ENCODE measurements at places on chromosomes 1 and 21.

- no peak for DNase-seq
Observed at GRCh38 chr21:45105906-45106485, 31.6 kb downstream of the ADARB1 start.

DNA sequence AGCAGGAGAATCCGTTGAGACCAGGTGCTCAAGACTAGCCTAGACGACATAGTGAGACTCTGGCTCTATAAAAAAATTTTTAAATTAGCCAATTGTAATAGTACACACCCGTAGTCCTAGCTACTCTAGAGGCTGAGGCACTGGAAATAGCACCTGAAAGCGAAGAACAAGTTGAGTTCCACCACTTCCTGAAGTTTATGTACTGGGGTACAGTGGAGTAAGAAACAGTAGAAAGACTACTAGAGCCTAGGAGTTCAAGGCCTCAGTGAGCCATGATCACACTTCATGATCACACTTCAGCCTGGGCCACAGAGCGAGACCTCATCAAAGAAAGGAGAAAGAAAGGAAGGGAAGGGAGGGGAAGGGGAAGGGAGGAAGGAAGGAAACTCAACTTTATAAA, 19.8 kb downstream of the RSBN1 start:
- no peak for DNase-seq

- DNase-seq, result no peak
Observed at GRCh38 chr1:83961571-83962295, 37.2 kb downstream of the TTLL7 start.

DNA sequence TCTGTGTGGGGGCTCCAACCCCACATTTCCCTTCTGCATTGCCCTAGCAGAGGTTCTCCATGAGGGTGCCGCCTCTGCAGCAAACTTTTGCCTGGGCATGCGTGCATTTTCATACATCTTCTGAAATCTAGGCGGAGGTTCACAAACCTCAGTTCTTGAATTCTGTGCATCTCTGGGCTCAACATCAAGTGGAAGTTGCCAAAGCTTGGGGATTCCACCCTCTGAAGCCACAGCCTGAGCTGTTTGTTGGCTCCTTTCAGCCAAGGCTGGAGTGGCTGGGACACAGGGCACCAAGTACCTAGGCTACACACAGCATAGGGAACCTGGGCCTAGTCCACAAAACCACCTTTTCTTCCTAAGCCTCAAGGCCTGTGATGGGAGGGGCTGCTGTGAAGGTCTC, 235.3 kb downstream of the PDE4B start:
- no peak for DNase-seq

GRCh38 chr1:116147972-116148371, 36.8 kb downstream of the MAB21L3 start:
- no peak for DNase-seq

DNA sequence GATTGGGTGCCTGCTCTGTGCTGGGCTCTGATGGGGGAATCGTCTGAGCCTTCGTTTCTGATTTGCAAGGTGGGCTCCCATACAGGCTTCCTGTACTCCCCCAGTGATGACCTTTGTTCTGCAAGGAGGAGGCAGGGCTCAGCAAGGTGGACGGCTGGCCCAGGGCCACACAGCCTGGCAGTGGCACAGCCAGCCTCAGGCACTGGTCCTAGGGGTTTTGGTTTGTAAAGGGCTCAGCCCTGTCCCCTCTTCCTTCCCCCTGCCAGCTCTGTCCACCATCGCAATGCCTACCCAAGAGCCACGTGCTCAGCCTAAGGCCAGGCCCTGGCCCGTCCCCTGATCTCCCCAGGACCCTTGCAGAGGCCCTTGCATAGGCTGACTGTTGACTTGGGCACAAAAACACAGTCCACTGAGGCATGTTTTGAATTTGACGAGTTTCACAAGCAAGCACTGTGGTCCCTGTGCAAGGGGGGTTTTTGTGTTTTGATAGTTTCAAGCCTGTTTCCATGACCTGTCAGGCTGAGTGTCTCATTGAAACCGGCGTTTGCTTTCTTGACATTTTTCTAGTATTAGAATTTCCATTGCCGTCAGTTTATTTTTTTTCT, 39.5 kb upstream of the TNFRSF1B start:
- DNase-seq, result no peak

DNA sequence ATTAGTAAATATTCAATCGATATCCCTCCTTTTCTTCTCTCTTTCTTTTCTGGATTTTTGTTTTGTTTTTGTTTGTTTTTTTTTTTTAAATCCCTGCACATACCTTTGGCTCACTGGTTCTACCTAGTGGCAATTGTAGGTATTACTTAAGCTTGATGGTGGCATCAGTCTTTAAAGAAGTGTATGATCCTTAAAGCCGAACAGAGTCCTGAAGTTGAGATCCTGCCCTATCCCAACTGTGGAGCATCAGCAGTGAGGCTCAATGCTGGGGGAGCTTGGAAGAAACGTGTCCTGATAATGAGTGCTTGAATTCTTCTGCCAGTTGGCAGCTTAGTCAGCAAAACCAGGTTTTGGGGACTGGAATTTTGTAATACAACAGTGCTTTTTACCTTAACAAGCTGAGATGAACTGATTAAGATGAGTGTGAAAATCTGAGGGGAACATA, 60.8 kb downstream of the FASLG start:
- peak; percentile 54 for DNase-seq

- DNase-seq, result no peak
Observed at GRCh38 chr1:76146184-76146583, 71.6 kb downstream of the ST6GALNAC3 start.

GRCh38 chr1:209150114-209150513, 433.4 kb upstream of the CAMK1G start:
- DNase-seq, result peak; percentile 88

DNA sequence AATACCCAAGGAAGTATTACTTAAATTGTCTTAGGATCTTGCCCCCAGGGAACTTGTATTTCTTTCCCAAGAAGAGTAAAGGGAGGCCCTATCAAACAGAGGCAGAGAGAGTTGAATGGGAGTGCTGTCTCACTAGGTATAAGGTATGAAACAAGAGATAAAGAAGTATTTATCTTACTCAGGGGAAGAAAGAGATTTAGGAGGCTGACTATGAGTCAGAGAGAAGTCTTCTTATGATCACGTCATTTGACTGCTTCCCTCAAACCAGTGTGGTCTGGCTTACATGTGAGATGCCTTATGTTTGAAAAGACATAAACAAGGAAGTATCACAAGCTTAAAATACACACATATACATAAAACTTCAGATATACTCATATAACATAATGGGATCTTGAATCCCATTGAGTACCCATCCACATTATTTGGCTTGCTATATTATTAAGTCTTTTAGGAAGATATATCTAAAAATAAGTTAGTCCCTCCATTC, 29.6 kb downstream of the DUSP10 start:
- DNase-seq, result no peak

GRCh38 chr21:41152147-41152546, 15.8 kb upstream of the BACE2 start:
- no peak for DNase-seq

DNA sequence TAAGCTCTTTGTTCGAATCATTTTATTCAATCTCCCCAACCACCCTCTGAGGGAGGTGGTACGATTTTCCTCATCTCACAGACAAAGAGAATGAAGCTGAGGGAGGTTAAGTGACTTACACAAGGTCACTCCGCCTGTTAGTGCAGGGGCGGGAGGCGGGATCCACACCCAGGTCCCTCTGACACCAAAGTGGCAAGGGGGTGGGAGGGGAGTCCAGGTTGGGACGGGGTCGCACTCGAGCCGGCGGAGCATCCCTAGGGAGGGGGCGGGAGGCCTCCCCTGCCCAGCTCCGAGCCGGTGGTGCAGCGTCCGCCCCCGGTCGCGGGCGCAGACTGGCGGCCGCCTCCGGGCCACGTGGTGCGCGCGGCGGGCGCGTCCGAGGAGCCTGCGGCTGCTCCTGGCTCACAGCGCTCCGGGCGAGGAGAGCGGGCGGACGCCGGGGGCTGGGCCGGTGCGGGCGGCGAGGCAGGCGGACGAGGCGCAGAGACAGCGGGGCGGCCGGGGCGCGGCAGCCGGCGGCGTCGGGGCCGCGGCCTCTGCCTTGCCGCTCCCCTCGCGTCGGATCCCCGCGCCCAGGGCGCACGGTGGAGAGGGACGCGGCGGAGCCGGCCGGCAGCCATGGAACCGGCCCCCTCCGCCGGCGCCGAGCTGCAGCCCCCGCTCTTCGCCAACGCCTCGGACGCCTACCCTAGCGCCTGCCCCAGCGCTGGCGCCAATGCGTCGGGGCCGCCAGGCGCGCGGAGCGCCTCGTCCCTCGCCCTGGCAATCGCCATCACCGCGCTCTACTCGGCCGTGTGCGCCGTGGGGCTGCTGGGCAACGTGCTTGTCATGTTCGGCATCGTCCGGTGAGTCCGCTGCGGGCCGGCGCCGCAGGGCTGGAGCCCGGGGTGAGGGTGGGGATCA, at the start of gene OPRD1:
Gene OPRD1, plus strand, starts transcription at position 405 of the 903 bp plus-strand sequence. Its CDS starts 214 bp downstream, at position 619.
- no peak for DNase-seq

DNA sequence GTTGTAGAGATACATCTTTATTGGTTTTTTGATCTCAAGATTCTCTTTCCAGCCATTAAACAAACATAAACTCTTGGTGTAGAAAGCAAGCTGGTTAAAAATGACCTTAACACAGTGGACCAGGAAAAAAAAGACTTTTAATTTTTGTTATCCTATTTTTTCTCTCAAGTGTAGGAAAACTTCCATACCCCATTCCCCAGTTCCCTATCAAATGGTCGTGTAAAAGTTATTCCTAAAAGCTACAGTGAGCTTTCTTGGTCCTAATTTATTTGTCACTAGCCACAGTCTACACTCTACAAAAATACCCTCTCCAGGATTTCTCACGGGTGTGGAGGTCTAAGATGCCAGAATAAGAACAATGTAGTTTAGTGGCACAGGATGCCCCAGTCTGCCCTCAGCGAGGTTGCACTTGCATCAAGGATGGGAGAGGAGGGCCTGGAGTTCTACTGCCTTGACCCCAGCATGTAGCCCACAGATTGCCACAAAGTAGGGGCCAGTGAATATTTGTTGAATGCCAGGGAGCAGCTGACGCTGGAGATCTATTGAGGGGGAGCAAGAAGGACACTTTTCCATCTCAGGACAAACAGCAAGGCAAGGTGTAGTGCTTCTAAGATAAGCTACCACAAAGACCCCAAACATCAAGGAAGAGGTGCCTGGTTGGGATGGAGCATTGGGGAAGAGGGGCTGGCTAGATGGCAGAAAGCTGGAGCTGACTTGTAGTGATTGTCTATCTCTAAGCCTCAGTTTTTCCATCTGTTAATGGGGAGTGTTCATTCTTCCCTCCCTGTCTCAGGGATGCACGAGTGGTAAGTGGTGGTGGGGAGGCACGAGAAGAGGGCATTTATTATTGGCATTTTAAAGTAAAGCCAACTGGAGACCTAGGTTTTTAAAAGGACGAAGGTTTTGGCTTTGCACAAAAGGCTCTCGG, 1.8 kb downstream of the MYCL start:
- no peak for DNase-seq

- DNase-seq, result no peak
Observed at GRCh38 chr1:33709174-33709782, 154.6 kb upstream of the HMGB4 start.

GRCh38 chr1:3132660-3133059, 63.7 kb downstream of the PRDM16 start:
- no peak for DNase-seq

- no peak for DNase-seq
Observed at GRCh38 chr1:2635361-2636010, 2.7 kb upstream of the MMEL1 start.

- DNase-seq, result no peak
Observed at GRCh38 chr1:13809461-13810159, 109.6 kb downstream of the PRDM2 start.

- DNase-seq, result no peak
Observed at GRCh38 chr21:41403331-41403730, 22.7 kb upstream of the MX1 start.

DNA sequence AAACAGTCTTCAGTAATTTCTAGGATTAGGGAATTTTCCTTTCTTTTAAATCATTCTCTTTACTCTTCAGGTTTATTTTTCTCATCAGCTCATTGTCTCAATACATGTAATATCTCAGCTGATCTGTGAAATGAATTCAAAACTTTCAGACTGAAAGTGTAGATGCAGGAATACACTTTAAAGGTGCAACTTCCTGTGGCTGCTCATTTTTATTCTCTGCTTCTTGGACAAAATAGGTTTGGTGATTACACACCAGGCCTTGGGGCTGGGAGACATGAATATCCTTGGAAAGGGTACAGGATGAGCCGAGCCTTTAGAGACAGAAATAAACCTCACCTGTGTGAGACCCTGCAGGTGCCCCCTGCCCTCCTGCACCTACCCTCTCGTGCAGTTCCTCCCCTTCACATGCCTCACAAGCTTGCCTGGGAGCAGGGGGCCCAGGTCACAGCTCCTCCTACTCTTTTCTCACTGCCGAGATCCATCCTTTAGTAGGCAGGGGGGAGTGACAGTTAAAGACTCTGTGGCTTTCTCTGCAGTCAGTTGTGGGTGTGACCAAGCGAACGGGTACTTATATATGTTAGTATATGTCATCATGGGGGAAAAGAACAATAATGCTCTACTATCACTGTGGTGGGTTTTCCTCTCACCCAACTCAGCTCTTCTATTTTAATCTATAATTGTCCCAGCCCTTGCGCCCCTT, 23.6 kb downstream of the XCL2 start:
- no peak for DNase-seq
